SW480 (cell line): ENCODE measurements at places on chromosomes 11 and 22.

DNA sequence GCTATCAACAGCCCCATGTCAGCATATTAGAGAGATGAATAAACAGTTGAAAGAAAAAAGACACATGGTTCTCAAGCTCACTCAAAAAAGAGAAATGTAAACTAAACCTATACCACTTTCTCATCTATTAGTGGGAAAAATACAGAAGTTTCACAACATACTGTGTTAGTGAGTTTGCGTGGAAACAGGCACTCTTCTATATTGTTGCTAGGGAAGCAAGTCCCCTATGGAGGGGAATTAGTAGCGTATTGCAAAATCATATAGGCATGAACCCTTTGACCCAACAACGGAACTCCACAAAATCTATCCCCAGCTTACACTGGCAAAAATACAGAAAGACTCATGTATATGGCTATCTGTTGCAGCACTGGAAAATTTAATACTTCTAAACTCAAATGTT is 14.2 kb upstream of the RFPL2 start:
- DNase-seq: no peak

DNA sequence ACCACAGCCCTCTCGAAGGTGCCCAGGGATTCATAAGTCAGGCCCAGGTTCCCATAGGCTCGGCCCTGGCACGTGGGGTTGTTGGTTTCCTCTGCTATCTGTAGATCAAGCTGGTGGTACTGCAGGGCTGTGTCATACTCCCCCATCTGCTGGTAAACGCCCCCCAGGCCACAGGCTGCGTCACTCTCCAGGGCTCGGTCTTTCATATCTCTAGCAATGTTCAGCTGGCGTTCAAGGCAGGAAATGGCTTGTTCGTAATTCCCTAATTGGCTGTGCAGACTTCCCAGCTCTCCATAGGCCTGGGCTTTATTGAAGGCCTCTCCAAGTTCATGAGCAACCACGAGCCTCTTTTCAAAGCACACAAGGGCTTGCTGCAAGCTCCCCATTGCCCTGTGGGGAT is 186.4 kb upstream of the PITPNB start:
- no peak for DNase-seq

DNA sequence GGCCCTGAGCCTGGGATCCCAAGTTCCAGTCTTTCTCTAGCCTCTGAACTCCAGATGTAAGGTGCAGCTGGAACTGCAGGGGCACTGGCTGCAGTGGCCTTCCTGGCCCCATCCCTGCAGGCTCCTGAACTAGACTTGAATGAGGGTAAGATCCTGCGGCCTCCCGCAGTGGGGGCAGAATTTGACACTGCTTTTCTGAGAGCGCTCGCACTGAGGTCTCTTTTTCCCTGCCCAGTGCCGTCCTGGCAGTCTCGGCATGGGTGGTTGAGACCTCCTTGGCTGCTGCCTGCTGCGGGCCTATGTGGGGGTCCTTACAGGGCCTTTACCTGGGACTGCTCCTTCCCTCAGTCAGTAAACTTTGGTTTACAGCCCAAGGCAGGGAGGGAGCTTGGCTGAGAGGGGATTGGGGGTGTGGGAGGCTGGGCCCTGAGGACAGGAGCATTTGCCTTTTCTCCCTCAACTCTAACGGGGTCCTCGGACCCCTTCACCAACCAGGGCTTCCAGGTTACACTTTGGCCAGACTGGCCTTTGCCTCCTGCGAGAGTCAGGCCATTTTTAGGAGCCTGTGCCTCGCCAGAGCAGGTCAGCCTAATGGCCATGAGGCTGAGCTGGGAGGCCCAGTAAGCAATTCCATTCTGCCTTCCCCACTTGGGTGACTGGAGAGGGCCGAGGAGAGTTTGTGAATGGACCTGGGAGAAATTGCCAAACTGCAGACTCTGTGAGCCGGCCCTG is 35.4 kb downstream of the FAM83F start:
- DNase-seq: no peak

- DNase-seq: no peak
Measured at GRCh38 chr11:69573761-69574607, 67.0 kb upstream of the CCND1 start.

- peak; percentile 34 for DNase-seq
Measured at GRCh38 chr11:16356057-16356760, at the start of gene SOX6. Gene SOX6 (minus strand): TSS chr11:16356546. CDS start chr11:16341248, 15,298 bp downstream.

- no peak for DNase-seq
Measured at GRCh38 chr22:19174106-19175025, 4.2 kb downstream of the SLC25A1 start.

- no peak for DNase-seq
Measured at GRCh38 chr11:75902631-75903030, 87.6 kb downstream of the UVRAG start.

- DNase-seq: no peak
Measured at GRCh38 chr22:28031383-28031922, 112.4 kb upstream of the PITPNB start.

DNA sequence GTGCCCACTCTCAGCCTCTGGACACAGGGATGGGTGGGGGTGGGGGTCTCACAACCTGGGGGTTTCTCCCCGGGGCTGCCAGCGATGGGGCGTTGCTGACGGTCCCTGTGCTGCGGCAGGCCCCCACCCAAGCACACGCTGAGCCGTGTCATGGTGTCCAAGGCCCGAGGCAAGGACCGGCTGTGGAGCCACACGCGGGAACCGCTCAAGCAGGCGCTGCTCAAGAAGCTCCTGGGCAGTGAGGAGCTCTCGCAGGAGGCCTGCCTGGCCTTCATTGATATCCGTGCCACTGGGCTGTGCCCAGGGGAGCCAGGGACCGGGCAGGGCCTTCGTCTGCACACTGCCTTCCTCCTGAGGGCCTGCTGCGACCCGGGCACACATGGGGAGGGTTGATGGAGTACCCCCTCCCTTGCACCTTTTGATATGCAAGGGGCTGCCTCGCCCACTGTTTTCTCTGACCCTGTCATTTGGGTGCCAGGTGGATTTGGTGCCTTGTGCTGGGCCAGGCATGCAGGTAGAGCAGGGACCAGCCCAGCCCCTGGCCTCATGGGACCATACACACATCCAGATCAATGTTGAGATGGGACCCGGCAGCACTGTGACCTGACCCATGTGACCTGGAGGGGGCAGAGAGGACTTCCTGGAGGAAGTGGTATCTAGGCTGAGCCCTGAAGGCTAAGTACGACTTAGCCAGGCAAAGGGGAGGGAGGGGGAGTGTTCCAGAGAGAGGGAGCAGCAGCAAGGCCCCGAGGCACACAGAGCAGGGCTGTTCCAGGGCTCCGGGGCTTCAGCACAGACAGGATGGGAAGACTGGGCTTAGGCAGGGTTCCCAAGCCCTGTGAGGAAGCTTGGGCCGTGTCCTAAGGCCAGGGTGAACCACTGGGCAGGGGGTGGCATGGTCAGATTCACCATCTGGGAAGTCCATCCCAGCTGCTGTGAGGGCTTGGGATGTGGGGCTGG is 75.2 kb downstream of the MYO7A start:
- no peak for DNase-seq

DNA sequence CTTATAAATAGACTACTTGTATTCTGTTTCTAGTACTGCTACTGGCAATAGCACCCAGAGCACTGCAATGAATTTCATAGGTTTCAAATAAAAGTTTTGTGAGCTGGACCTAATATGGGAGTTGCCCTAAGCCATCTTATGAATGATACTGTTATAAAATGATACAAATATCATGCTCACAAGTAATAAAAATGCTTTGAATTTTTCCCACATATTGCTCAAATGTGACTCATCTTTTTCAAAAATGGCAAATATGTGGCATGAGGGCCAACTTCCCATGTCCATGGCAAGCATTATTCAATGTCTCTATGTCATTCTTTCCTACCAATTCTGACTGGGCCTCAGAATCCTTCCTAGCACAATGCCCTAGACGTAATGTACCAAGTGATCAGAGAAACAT is 137.6 kb downstream of the TRPC6 start:
- no peak for DNase-seq

- DNase-seq: no peak
Measured at GRCh38 chr11:65718964-65719492, 1.6 kb downstream of the RNASEH2C start.

GRCh38 chr11:130638033-130638432 is 189.6 kb downstream of the ADAMTS15 start:
- DNase-seq: no peak

DNA sequence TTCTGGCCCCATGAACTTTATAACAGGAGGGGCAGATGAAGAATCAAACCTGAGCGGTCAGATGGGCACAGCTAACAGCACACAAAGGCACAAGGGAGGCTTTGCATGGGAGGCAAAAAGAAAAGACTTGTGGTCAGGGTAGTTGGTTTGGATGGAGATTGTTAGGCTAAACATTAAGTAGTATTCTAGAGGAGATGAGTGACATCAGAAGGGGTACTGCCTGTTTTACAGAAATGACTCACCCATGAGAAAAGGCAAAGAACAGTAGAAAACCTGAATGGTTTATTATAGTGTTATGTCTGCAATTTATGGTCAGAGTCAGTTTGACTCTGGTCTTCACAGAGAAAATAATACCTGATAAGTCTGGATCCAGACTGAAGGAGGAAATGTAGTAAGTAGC is 129.8 kb upstream of the KIRREL3 start:
- no peak for DNase-seq

- DNase-seq: no peak
Measured at GRCh38 chr11:70220920-70221319, 17.8 kb downstream of the FADD start.

GRCh38 chr11:10483174-10483573 is 28.1 kb downstream of the AMPD3 start:
- no peak for DNase-seq
